ENCODE measurements at places on chromosomes 7 and 10. TPM values are rescaled to one million over a fixed set of nuclear protein-coding genes. Genes with fewer than 3 reads are reported as not detected.

GRCh38 chr10:71963351-71964097 lies 671 bp upstream of the CHST3 start:
- no peak overlapping the region for H3K27ac ChIP-seq
- no peaks in the 10 kb centered on the region for H3K36me3 ChIP-seq
- no peak for DNase-seq
- peak overlapping the region; percentile 77 for H3K4me3 ChIP-seq

GRCh38 chr10:63105225-63106110 lies 27.7 kb upstream of the NRBF2 start:
- peaks cover 8% of the 10 kb centered on the region for H3K4me1 ChIP-seq
- H3K27ac ChIP-seq, result peak overlapping the region; percentile 90
- no peak overlapping the region for H3K4me3 ChIP-seq

DNA sequence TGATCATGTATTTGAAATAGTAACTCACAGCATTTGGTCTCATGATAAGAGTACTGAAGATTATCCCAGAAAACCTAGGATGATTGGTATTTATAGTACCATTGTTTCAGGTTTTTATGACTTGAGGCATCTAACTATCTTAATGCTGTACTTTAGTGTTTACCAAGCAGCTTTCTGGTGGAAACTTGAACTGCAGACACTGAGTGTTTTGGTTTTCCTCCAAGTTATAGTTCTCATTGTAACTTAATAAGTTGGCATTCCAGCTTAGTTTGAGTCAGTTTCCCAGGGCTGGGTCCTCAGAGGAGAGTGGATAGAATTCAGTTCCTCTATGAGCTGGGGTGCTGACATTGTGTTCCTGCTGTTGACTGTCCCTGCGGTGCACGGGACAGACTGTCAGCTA lies 50.4 kb downstream of the SEC23IP start:
- H3K27me3 ChIP-seq, result no peaks in the 10 kb centered on the region
- peak; percentile 57 for DNase-seq
- no peak overlapping the region for H3K27ac ChIP-seq
- H3K4me1 ChIP-seq, result peaks cover 3% of the 10 kb centered on the region
- H3K4me3 ChIP-seq, result no peak overlapping the region

- no peak overlapping the region for H3K4me3 ChIP-seq
- no peaks in the 10 kb centered on the region for H3K27me3 ChIP-seq
- peaks cover 15% of the 10 kb centered on the region for H3K4me1 ChIP-seq
- no peak for DNase-seq
- H3K36me3 ChIP-seq, result no peaks in the 10 kb centered on the region
- H3K27ac ChIP-seq, result no peak overlapping the region
These were observed 39.3 kb downstream of the INSYN2A start for GRCh38 chr10:127157089-127157488.

Gene CALCR
- not detected for total RNA-seq

Data from IMR-90 (cell line).